ENCODE measurements at places on chromosomes 16 and 17.
A peak's percentile ranks its signal among the peaks of the same experiment; 100 is the strongest.

DNA sequence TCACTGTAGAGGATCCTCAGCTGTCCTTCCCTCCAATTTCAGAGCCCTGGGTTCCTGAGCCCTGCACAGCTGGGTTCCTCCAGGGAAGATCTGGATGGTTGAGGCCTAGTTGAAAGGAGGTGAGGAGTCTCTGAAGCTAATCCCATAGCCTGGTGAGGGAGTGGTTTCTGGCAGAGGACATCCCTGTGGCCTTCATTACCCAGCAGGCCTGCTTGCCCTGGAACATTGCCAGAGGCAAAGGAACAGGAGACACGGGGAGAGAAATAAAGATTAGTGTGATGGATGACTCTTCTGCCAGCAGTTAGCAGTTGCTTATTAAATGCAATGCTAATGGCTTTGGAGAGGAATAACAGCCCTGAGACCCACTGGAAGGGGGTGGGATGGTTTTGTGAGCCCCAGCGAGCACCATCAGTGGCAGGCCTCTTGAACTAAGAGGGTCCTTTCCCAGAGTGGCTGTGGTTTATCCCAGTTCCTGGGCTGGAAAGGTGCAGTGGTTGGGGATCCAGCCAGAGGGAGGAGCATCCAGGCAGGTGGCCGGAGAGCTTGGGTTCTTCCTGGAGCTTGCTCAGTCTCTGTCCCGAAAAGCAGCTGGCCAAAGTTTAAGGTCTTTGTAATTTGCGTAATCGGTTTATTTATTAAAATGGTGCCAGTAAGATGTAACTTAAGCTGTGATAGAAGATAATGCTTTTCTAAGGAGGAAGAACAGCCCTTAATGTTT, 209.7 kb downstream of the CCDC182 start:
- DNase-seq, result no peak

DNA sequence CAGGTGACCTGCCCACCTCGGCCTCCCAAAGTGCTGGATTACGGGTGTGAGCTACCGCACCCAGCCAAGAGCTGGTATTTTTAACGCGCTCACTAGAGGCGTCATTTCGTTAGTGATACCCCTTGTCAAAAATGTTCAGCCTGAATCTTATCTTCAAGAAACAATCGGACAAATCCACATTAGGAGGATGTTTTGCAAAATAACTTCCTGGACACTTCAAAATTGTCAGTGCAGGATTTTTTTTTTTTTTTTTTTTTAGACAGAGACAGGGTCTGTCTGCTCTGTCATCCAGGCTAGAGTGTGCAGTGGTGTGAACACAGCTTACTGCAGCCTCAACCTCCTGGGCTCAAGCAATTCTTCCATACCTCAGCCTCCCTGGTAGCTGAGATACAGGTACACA, 63.0 kb downstream of the RMI2 start:
- DNase-seq, result no peak

GRCh38 chr17:13510062-13510461, 91.7 kb downstream of the HS3ST3A1 start:
- peak; percentile 42 for DNase-seq

- DNase-seq, result no peak
Observed at GRCh38 chr16:67166598-67167168, 2.1 kb downstream of the HSF4 start.

- no peak for DNase-seq
Observed at GRCh38 chr17:27624539-27624938, 6.4 kb upstream of the LGALS9 start.

- no peak for DNase-seq
Observed at GRCh38 chr16:15858921-15859668, 2.3 kb upstream of the MYH11 start.

DNA sequence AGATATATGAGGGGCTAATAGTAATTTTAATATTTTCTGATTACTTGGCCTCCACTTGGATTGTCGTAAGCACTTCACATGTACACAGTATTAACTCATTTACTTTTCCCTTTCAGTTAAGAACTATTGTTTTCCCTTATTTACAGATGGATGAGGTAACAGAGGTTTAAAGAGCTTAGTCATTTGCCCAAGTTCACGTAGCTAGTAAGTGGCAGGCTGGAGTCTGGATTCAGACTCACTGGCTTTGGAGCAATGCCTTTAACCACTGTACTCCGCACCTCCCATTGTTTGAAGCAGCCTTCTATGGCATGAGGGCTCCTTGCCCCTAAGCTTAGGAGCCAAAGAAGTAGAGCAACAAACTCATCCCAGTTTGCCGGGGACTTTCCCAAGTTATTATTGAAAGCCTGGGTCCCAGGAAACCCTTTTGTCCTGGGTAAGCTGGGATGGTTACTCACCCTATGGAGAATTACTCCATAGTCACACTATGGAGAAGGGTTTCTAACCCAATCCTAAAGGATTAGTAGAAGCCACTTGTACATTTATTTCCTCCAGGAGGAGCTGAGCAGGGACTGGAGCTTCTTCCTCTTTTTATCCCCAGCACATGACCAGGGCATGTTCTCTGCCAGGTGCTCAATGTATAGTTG, 12.3 kb downstream of the FOXL1 start:
- peak; percentile 72 for DNase-seq

All from GM03348 (cell line).